NCI-H1417 treated with DMSO at 0.1 percent for 48 hours (cell line): ENCODE measurements at places on chromosomes 6 and 20.

GRCh38 chr20:63520934-63521601 is 503 bp downstream of the PPDPF start:
- no peak for DNase-seq

DNA sequence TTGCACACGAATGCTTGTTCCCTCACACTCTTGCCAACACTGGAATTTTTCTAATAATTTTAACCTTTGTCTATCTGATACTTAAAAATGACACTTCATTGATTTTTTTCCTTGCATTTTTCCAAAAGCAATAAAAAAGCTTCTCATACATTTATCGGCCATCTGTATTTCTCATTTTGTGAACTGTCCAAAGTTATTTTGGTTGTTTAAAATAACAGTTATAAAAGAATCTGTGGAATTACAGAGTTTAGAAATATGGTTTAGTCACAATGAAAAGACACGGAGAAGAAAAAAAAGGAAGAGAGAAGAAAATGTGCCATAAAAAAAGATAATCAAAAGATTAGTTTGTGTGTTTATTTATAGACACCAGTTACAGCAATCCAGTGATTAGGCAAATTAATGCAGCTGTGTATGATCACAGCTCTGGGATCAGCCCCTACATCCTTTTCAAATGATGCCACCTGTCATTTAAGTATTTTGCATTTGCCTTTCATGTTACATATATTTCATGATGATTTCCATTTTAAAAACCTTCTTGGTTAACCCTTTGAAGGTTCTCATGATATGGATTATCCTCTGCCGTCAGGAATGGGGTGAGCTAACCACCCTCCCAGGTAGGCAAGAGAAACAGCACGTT is 171.7 kb downstream of the BACH2 start:
- no peak for DNase-seq

DNA sequence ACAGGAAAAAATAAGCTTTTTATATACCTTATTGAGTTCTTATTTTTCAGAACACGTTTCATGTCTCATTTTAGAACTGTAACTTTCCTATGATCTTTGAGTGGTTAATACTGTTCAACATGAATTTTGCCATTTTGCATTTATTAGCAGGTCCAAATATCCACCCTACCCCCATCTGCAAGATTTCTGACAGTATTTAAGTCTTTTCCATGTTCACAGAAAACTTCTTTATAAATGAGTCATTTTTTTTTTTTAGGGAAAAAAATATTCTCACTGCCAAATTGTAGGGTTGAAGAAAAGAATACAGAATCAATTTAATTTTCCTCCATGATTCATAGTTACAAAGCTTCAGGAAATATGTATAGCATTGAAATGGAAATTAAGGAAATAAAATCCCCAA is 101.8 kb downstream of the COL21A1 start:
- DNase-seq, result no peak

DNA sequence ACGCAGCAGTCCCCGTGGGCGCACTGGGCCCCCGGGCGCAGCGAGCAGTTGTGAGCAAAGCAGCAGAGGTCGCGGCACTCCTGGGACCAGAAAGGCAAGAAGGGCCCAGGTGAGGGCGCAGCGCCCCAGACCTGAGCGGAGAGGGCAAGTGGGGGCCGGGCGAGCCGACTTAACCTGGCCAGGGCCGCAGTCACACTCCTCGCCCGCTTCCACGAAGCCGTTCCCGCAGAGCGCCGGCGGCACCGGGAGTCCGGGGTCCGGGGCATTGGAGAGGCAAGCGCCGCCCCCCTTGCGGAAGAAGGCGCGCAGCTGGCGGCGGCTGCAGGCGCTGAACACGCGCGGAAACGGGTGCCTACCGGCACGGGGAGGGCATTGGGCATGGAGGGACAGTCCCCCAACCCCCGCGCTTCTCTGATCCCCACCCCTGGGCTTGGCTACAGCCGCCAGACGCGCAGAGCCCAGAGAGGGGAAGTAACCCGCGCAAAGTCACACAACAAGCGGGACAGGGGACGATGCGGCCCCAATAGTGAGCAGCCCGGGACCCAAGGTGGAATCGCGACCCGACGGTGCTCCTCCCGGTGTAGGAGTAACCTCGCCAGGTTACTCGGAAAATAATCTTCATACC is 9.2 kb downstream of the ADAM33 start:
- no peak for DNase-seq

DNA sequence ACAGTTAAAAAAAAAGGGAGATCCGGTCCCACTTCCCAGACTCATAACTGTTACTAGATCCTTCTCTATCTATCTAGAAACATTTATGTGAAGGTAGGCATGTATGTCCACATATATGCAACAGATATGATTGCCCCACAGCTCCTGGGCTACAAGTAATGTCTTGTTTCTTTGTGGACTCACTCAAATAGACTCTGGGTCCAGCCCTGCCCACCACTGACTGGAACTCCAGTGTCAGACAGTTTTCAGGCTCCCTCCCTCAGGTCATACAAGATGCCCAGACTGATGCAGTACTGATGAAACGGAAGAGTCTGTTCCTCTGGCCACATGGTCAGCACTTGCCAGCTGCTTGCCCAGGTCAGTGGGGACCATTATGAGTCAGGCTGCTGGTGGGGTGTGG is 30.8 kb upstream of the IER3 start:
- no peak for DNase-seq

DNA sequence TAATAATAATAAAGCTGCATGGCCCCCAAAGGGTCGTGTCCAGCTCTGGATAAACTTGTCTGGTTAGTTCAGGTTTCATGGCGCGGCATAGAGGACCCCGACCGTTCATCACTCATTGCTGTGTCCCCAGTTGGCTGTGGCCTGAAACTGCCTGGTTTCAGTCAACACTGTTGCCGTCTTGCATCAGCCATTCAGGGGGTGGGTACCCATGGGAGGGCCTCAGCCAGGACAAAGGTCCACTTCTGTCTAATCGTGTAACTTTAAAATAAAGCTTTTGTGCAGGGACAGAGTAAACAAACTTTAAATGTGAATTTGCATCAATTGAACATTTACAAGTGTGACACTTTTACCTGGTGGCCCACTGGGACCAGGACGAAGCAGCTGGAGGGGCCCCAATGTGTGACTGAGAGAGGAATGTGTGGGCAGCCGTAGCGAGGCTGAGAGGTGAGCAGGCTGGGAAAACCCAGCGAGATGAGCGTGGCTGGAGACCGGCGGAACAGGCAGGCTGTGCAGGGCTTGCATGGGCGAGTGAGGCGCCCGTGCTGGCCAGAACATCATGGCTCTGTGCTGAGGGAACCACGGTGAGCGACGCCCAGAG is 22.3 kb upstream of the UNC93A start:
- no peak for DNase-seq

DNA sequence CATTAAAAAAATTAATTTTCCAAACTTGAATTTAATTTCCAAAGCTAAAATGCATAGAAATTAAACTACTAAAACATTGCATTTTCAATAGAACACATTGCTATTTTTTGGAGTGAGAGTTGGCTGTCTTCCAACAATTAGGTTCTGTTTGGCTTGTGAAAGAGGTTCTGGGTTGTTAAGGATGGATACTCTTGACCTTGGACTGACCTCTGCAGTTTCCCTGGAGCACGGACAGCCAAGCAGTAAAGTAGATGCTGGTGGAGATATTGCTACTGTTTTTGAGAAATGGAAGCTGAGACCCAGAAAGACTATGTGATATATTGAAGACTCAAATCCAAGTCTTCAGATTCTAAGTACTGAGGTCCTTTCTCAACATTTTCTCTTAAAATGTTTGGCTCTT is 95.9 kb upstream of the CHD6 start:
- DNase-seq, result no peak

GRCh38 chr6:135182071-135183001 is 1.2 kb downstream of the MYB start:
- no peak for DNase-seq
